ENCODE measurements at places on chromosomes 2 and 18.

DNA sequence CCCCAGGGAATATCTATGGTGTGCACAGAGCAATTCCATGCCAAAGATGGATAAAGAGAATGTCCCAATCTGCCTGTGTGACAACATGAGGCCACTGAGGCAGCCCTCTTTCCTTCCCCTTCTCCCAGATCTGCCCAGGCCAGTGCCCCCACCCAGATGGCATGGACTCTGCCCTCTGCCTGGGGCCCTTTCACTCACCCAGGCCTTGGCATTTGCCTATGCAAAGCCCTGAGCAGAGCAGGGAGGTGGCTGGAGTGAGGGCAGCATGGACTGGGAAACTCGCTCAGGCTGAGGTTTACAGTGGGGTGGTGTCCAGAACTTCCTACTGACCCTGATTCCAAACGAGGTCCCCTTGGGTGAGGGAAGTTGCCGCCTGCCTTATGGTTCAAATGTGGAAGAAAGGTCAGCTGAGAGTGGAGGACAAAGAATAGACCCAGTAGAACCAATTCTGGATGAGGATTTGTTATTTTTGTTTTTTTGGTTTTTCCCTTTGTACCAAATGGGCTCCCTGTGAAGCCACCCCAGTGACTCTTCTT is 8.9 kb downstream of the SH2D6 start:
- H3K4me3 ChIP-seq, result no peak overlapping the region
- no peak for DNase-seq
- H3K27me3 ChIP-seq, result no peaks in the 10 kb centered on the region
- H3K36me3 ChIP-seq, result no peaks in the 10 kb centered on the region
- no peak overlapping the region for H3K27ac ChIP-seq
- no peaks in the 10 kb centered on the region for H3K4me1 ChIP-seq

DNA sequence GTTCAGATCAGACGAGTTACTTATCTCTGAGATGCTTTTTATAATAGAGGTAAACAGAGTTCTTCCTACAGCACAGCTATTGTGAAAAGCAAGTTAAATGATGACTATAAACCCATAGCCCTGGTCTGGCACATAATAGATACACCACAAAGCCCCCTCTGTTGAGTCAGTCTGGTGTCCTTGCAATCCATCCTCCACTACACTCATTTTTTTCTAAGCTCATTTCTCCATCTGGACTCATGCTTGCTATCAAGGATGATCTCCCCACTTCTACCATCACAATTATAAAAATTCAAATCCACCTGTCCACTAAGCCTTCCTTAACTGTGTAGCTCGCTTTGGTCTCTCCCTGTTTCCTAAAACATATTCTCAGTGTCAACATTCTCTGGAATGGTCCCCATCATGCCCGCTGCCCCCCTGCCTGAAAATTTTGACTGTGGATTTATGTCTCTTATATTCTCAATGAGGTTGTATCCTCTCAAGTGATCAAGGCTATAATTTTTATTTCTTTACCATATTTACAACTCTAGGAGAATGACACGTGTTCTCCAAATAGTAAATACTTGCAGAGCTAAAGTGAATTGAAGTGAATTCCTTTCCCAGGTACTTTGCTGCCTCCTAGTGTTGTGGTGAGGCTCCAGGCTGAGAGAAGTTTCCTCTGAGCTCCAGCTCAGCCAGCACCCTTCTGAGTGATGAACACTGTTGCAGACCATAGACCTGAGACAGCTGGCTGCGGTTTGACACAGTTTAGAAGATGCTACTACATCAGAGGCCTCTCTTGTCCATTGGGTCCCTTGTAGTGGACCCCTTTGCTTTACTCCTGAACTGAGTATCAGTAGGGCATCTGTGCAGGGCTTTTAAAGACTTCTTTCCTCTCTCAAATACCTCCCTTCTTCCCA is 108.7 kb downstream of the DPP10 start:
- H3K36me3 ChIP-seq, result no peaks in the 10 kb centered on the region
- H3K27me3 ChIP-seq, result no peaks in the 10 kb centered on the region
- H3K27ac ChIP-seq, result no peak overlapping the region
- H3K4me1 ChIP-seq, result no peaks in the 10 kb centered on the region

DNA sequence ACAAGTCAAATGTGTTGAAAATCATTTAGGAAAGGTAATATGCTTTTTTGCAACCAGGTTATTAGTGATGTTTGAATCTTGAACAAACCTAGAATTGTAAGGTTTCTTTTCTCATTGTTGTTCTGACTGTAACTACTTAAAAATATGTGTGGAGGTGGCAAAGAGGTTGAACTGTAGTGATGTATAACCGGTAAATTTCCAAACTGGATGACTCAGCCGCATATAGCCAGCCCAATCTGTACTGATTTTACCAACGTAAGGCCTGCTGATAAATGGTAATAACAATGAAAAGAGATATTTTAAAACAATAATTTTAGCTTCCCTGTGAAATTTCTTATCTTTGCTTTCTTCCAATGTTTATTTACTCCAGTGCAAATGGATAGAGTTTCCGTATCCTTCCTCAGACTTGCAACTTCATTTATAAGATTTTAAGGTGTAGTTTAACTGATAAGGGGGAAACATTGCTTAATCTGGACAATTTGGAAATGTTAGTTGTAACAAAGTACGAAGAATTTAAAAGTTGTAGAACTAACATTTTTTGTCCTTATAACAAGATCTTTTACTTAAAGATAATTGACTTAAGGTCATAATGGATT is 1170.4 kb upstream of the ZEB2 start:
- no peak for DNase-seq
- no peaks in the 10 kb centered on the region for H3K4me1 ChIP-seq
- H3K36me3 ChIP-seq, result no peaks in the 10 kb centered on the region
- no peak overlapping the region for H3K27ac ChIP-seq

- H3K36me3 ChIP-seq, result no peaks in the 10 kb centered on the region
- no peak for DNase-seq
- no peaks in the 10 kb centered on the region for H3K27me3 ChIP-seq
- H3K4me3 ChIP-seq, result peak overlapping the region; percentile 73
- H3K4me1 ChIP-seq, result peaks cover 23% of the 10 kb centered on the region
These were observed 231.4 kb downstream of the HAUS1 start for GRCh38 chr18:46335534-46336101.

DNA sequence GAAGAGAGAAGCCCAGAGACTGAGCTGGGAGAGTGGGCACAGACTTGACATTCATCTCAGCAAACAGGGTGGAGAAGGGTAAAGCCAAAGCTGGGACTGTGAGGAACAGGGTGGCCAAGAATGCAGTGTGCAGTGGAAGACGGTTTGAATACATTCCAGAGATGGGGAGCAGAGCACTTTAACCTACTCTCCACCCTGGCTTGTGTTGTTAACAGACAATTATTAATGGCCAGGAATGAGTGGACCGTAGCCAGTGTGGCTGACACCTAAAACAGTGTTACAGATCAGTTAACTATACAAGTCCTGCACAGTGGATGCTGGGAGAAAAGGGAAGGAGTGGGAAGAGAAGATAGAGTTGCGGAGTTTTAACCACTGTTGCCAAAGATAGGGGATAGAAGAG is 7.4 kb upstream of the NAB1 start:
- no peaks in the 10 kb centered on the region for H3K27me3 ChIP-seq
- H3K4me3 ChIP-seq, result no peak overlapping the region
- H3K36me3 ChIP-seq, result no peaks in the 10 kb centered on the region

DNA sequence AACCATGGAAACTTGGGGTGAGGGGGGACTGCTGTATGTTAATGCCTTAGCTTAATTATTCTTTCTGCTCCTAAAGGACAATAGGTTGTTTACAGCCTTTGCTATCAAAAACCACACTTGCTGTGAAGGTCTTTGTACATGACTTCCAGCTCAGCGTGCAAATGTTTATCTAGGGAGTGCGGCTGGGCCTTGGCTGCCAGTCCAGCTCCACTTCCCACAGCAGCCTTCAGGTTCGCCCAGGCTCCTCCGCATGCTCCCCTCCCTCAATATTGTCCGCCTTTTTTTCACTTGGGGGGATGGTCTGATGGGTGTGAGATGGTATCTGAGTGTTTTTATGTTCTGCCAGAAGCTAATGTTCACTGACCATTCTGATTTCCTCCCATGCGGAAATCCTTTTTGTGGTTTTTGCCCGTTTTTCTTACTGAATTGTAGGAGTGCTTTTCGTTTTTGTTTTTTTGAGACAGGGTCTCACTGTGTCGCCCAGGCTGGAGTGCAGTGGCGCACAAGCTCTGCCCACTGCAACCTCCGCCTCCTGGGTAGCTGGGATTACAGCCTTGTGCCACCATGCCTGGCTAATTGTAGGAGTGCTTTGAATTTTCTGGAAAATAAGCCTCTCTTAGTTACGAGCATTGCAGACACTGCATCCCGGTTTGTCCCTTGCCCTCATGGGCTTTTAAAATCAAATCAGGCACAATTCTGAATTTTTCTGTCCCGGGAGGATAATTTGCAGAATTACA is 28.8 kb downstream of the SH3BP4 start:
- H3K27ac ChIP-seq, result peak overlapping the region; percentile 86
- no peaks in the 10 kb centered on the region for H3K36me3 ChIP-seq
- peaks cover 28% of the 10 kb centered on the region for H3K4me1 ChIP-seq

DNA sequence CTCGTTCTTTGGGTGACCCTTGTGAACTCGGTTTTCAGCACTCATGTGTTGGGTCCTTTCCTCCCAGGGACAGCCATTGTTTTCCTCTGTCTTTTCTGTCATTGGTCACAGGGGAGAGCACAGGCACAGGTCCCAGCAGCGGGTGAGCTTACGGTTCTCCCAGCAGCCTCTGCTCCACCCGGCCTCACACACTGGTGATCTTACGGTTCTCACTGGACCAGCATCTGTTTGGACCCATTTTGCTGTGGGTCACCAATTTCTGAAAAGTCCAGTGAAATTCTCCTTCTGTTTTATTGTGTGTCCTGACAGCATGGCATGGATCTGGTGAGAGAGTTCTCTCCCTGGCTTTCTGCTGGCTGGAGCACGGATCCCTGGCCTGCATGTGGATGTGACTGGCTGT is 49.8 kb upstream of the ANKRD62 start:
- DNase-seq, result no peak
- peaks cover under 1% of the 10 kb centered on the region for H3K4me1 ChIP-seq
- no peaks in the 10 kb centered on the region for H3K27me3 ChIP-seq
- no peak overlapping the region for H3K27ac ChIP-seq

- no peak for DNase-seq
- H3K36me3 ChIP-seq, result no peaks in the 10 kb centered on the region
- no peaks in the 10 kb centered on the region for H3K27me3 ChIP-seq
- no peak overlapping the region for H3K4me3 ChIP-seq
- H3K4me1 ChIP-seq, result no peaks in the 10 kb centered on the region
- H3K27ac ChIP-seq, result no peak overlapping the region
These were observed 126.7 kb downstream of the TPO start for GRCh38 chr2:1539973-1540372.

- no peaks in the 10 kb centered on the region for H3K27me3 ChIP-seq
- no peaks in the 10 kb centered on the region for H3K36me3 ChIP-seq
- no peak overlapping the region for H3K27ac ChIP-seq
- DNase-seq, result no peak
- H3K4me1 ChIP-seq, result no peaks in the 10 kb centered on the region
These were observed 24.3 kb upstream of the FOSL2 start for GRCh38 chr2:28368357-28368798.

- H3K4me1 ChIP-seq, result no peaks in the 10 kb centered on the region
- H3K36me3 ChIP-seq, result no peaks in the 10 kb centered on the region
- no peak overlapping the region for H3K27ac ChIP-seq
- H3K27me3 ChIP-seq, result no peaks in the 10 kb centered on the region
- no peak for DNase-seq
- no peak overlapping the region for H3K4me3 ChIP-seq
These were observed 270.5 kb upstream of the GYPC start for GRCh38 chr2:126385441-126385840.

DNA sequence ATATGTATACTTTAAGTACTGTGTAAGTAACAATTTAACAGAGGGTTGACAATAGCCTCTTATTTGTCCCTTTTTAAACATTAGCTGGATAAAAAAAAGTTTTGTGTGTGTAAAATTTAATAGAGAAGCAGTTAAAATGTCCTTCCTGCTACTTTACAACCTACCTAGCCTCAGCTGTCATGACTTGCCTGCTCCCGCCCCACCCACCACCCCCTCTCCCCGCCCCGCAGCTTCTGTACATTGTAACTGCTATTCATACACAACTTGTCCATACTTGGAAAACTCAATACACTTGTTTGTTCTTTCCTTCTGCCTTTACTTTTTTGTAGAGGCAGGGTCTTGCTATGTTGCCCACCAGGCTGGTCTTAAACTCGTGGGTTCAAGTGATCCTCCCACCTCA is 19.5 kb downstream of the RELCH start:
- H3K4me3 ChIP-seq, result no peak overlapping the region
- H3K27ac ChIP-seq, result no peak overlapping the region
- no peaks in the 10 kb centered on the region for H3K27me3 ChIP-seq
- no peak for DNase-seq
